Right renal pelvis (tissue), 4 donors: ENCODE measurements at places on chromosomes 1 and 21. TPM values are rescaled to one million over a fixed set of nuclear protein-coding genes. Genes with fewer than 3 reads are reported as not detected.

DNA sequence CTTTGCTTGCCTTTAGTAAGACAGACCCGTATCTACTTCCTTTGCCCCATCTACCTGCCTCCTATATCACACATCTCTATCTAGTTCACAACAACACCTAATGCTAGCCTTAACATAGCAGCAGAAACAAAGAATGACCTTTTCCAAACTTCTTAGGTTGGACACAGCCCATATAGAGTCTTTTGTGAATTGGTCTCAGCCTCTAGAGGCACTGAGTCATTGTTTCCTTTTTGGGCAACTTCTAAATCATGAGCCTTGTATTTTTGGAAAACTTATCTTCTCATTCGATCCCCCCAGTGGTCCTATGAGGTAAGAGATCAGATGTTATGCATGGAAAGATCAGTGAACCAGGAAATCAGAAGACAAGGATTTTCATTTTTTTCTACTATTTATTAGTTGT, 679.4 kb upstream of the USP24 start:
- DNase-seq: no peak

DNA sequence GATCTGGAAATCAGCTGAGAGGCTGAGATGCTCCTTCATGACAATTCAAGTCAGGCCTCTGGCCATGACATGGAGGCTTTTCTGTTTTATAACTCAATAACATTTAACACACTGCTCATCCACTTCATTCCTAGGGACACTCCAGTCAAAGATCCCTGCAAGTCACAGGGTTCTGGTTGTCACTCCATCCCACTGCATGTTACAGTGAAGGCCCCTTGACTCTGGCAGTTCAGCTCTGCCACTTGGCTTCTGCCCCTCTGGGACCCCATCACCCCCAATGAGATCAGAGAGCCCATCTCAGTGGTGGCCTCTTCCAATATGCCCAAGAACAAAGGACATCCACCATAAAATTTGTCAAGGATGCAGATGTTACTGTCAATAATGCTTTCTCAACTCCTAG, 10.0 kb upstream of the FAM110D start:
- no peak for DNase-seq

DNA sequence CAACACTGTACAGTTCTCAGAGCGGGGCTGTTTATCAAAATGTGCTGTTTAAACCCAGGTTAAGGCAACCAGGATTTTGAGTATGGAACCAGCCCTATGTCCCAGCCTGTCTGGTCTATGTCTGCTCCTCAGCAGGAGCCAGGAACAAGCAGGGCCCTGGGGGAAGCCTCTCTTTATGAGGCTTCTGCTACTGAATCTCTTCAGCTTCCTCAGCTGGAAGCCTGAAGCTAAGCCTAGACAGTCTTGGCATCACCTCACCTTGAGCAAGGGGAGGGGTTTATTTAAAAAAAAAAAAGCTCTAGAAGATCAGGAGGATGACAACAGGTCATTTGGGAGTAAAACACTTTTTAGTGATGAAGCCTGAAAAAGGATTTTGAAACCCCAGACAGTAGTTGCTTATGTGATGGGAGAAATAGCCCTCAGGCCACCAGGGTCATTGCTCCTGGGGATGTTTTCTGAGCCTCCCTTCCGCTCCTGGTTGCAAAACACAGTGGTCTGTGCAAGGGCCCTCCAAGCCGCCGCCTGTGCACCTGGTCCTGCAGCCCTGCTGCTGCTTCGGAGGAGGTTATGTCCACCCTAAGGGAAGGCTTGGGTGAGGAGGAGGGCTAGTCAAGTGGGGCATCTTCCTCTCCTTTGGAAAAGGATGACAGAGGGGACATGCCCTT, 21.8 kb upstream of the GRHL3 start:
- DNase-seq: no peak

DNA sequence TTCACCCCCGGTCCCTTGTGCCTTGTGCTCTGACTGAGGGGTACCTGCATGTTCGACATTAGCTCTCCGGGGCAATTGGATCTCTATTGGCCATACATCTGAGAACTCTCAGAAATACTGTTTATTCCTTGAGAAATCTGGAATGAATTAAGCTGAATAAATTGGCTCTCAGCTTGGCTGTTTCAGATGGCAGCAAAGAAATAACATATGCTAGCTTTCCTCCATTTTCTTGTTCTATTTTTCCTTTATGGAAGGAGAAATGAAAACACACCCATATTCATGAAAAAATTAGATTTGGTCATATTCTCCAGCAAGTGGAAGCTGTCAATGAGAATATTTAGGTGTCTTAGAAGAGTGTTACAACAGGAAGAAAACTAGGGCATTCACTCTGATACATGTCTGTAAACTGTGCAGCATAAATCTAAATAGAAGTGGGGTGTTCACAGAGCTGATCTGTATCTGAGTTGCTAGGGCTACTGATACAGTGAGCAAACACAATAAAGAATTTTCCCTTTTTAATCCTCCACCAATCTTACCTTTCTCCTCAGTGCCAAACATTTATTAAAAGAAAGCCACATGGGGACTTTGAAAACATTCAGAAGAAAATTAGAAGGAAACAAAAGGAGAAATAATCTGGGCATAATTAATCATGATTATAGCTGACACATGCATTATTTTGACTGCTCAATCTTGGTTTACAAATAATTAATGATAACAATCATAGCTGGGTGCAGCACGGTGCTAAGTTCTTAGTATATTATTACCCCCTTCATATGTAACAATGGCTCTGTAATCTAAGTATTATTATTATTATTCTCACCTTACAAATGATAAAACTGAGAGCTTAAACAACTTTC, 671.9 kb upstream of the USP24 start:
- DNase-seq: no peak

- DNase-seq: no peak
These were observed 24.5 kb upstream of the KIRREL1 start for GRCh38 chr1:157968946-157969345.

DNA sequence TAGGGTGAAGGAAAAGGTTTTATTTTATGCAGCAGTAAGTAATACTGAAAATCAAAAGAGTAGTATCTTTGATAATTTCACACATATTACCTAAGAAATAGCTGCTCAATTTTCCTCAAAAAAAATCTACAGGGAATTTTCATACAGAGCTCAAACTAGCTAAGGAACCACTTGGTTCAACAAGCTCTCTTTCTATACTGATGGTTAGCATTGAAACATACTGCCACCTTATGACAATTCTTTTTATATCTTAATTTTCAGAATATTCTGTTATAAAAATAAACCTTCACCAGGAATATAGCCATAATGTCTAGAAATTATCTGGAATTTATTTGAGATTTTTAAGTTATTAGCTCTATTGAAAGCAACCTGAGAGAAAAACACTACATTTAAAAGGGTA, 142.1 kb downstream of the DPYD start:
- no peak for DNase-seq

- no peak for DNase-seq
These were observed 34.2 kb downstream of the AHDC1 start for GRCh38 chr1:27569506-27570291.

DNA sequence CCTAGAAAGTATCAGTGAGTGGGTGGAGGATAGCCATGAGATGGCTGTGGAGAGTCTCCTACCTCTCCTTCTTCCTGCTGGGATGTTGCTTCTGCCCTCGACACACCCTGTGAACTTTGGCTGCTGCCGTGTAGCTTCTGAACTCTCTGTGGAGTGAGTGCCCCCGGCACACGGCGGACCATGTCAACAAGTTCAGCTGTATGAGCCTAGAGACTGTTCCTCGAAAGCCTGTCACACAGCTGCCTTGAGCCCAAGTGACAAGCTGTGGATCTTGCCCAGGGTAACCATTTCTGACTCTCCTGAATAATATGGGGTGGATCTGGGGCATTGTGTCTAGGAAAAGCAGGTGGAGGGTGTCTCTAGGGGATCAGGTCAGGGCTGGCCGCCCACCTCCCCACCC, 143.2 kb downstream of the NOS1AP start:
- no peak for DNase-seq

DNA sequence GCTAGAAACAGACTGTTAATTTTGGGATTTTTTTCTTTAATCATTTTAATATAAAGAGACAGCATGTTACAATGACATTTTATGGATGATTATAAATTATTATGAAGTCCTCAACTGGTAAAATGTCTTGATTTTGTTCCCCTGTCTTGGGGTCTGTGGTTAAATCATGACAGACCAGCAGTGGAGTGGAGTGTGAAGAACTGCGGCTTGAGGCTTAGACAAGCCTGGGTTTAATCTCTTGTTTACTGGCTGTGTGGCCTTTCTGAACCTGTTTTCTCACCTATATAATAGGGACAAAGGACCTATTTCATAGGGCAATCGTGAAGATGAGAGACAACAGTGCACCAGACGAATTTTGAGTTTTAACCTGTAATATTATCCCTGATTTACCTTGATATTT, 1.8 kb upstream of the UMODL1 start:
- no peak for DNase-seq

GRCh38 chr1:200861937-200862647, 10.7 kb upstream of the GPR25 start:
- DNase-seq: no peak

- DNase-seq: peak; percentile 39
These were observed 60.8 kb downstream of the FASLG start for GRCh38 chr1:172719694-172720138.

DNA sequence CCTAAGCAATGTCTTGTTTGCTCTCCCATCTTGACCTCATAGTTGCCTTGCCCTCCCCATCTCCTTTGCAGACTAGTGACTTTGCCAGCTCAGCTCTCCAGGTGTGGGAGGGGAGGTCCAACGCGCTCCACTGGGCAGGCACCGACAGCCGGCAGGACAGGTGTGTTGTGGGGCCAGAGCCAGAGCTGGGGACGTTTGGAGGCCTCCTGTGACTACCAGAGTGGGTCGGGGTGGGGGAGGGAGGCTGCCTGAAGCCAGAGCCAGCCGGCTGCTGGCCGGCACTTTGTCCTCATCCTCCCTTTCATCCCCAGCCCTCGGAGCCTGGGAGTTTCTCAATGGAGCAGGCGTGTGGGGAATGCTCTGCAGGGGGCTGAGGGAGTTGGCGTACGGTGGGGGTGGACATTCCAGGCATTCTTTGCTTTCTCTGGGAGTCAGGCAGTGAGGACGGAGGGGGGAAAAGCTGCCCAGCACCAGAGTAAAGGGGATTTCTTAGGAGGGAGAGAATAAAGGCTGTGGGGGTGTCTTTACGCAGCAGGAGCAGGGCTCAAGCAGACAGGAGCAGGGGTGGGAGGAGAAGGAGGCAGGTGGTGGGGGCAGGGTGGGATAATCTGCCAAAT, 20.2 kb downstream of the NUAK2 start:
- peak; percentile 90 for DNase-seq

- DNase-seq: no peak
These were observed 3.3 kb downstream of the ALDH9A1 start for GRCh38 chr1:165695031-165695430.

GRCh38 chr1:173432331-173432730, 44.8 kb upstream of the PRDX6 start:
- no peak for DNase-seq

DNA sequence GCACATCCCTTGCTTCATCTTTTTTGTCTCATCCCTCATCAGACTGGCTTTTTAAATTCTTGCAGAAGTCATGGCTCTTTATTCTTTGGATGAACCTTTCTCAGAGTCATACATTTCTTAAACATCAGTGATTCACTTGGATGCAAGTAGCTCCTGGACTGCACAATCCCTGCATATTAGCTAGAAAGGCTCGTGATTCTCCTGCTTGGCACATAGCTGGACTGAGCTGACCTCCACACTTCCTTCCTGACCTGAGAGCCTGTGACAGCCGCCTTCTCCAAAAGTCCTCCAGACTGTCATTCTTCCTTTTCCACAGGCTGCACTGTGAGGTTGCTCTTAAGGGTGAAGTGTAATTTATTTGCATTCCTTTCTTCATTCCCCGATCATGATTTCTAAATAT, 109.4 kb downstream of the RGL1 start:
- no peak for DNase-seq

GRCh38 chr1:165445388-165445787, 462 bp upstream of the RXRG start:
- DNase-seq: no peak

GRCh38 chr1:173424782-173425407, 52.2 kb upstream of the PRDX6 start:
- no peak for DNase-seq

DNA sequence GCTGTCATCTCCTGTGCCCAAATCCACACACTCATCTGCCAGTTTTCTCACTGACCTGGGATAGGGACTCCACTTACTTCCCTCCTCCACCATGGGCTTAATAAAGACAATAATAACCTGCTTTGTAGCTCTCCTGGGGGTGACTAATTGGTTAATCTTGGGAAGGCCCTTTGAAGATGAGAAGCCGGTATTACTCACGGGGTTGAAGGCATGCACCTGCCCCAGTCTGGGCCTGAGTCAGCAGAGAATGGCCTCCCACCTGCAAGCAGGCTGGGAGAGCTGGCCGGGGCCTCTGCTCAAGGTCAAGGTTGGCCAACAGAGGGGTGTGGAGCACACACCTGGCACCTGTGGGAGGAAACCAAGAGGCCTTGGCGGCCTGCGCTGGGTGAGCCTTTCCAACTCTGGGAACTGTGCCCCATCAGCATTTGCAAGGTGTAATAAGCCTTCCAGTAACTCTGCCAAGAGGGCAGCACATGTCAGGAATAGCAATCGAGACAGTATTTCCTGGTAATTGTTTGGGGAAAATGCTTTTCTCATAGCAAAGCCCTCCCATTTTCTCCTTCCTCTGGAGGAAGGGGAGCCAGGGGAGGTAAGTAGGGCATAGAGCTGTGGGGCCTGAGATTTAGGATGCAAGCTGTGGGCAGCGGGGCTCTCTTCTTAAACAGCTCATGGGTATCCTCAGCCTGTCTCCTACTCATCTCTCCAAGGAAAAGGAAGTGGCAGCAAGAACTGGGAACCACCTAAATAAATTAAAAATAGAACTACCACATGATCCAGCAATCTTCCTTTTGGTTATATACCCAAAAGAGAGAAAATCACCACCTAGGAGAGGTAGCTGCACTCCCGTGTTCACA, 49.0 kb downstream of the TOMM20 start:
- DNase-seq: no peak

- no peak for DNase-seq
These were observed 22.1 kb upstream of the SSX2IP start for GRCh38 chr1:84712276-84712874.

DNA sequence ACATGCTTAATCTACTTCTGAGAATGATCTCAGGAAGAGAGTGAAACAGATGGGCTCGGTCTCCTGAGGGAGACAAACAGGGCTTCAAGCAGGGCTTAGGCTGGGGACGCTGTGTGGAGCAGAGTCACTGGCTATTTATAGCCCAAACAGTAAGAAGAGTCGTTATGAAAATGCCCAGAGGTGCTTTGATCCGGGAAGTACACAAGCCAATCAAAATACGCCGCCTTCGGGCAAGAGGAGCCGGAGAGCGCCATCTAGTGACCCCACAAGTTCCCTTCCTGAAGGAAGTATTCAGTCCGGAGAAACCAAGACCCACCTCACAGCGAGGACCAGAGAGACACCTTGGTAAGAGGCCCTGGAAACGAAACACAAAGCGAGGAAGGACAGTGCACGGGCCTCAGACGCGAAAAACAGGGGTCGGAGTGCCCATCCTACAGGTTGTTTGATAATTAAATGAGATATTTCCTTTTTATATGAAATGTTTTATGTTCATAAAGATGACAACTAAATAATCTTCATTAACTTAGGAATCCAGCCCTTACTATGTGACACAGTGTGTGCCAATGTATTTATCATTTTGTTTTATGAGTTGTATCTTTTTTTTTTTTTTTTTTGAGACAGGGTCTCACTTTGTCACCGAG, 25.0 kb upstream of the SCCPDH start:
- peak; percentile 71 for DNase-seq

GRCh38 chr1:194355488-194356106, 1169.2 kb upstream of the B3GALT2 start:
- DNase-seq: no peak

The TTC34 gene
- 0.77 TPM for polyA plus RNA-seq

The TTLL7 gene
- 3.7 TPM for polyA plus RNA-seq

The EXO5 gene
- 14.1 TPM for polyA plus RNA-seq
